ENCODE measurements at places on chromosomes 6 and 20.

DNA sequence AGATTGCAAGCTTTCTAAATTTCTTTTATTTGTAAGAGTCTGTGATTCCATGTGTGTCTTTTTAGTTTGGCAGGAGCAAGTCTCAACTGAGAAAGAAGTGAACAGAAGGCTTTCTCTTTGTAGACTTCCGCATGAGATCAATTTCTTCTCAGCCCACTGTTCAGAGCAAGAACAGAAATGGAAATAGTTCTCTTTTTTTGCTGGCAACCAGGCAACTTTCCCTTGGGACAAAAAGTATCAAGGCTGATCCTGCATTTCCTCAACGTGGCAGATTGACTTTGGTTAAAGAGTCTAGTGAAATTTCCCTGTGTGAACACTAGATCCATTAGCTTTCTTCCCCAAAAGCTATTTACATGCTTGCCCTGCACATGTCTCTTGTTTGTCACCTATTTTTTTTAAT, 46.8 kb upstream of the JAG1 start:
- no peaks in the 10 kb centered on the region for H3K27me3 ChIP-seq
- H3K4me3 ChIP-seq: no peak overlapping the region
- no peaks in the 10 kb centered on the region for H3K36me3 ChIP-seq
- DNase-seq: no peak
- H3K27ac ChIP-seq: no peak overlapping the region

- H3K36me3 ChIP-seq: peaks cover 6% of the 10 kb centered on the region
- no peak overlapping the region for H3K27ac ChIP-seq
- no peaks in the 10 kb centered on the region for H3K27me3 ChIP-seq
- no peak for DNase-seq
- no peak overlapping the region for H3K4me3 ChIP-seq
These were observed 37.6 kb downstream of the STK35 start for GRCh38 chr20:2139250-2139649.

GRCh38 chr6:34338811-34339210, 53.7 kb downstream of the NUDT3 start:
- H3K4me1 ChIP-seq: no peaks in the 10 kb centered on the region
- DNase-seq: no peak
- no peak overlapping the region for H3K4me3 ChIP-seq
- H3K27me3 ChIP-seq: no peaks in the 10 kb centered on the region

DNA sequence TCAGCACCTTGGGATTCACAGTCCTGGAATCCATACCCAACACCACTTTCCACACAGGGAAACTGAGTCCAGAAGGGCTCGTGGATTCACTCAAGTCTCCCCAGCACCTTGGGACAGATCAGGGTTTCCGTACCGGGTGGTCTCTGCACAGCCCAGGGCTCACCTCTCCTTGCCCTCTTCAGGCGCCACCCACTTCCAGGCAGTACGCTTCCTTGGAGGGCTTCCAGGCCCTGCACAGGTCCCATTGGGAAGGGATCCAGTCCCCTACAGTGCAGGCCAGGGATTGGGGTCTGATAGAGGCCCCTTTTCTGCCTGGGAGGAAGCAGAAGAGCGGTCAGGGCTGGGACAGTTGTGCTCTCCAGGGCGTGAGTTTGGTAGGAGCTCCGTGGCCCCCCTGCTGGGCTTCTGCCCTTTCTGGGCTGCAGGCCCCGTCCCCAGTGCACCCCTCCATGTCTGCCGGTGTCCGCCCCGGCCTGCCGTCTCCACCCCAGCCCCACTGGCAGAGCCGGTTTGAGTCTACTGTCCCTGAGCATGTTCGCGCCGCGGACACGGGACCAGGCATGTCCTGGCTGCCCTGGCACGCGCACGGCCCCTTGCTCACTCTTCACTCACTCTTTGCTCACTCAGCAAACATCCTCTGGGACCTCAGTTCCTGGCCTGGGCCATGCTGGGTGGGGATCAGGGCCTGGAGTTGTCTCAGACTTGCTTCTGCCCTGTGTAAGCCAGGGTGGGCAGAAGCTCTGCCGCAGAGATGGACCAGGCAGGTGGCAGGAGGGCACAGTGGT, 12.6 kb downstream of the SRC start:
- no peaks in the 10 kb centered on the region for H3K4me1 ChIP-seq
- H3K27ac ChIP-seq: no peak overlapping the region
- no peak overlapping the region for H3K4me3 ChIP-seq
- H3K36me3 ChIP-seq: no peaks in the 10 kb centered on the region

DNA sequence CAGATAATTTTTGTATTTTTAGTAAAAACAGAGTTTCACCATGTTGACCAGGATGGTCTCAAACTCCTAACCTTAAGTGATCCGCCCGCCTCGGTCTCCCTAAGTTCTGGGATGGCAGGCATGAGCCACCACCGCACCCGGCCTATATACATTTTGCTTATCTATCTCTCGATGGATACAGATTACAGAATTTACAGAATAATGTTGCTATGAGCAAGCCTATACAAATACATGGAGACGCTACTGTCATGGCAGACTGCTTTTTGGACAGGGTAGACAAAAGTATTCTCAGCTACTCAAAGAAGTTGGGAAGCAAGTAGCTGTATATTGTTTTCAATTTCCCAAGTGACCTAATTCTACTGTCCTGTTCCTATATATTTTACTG, 1.6 kb downstream of the HSPA1L start:
- DNase-seq: no peak
- H3K4me1 ChIP-seq: peaks cover 17% of the 10 kb centered on the region
- H3K4me3 ChIP-seq: peak overlapping the region; percentile 25
- H3K36me3 ChIP-seq: peaks cover 12% of the 10 kb centered on the region
- peak overlapping the region; percentile 49 for H3K27ac ChIP-seq

GRCh38 chr6:105892577-105893262, 193.4 kb upstream of the PRDM1 start:
- H3K27ac ChIP-seq: no peak overlapping the region
- DNase-seq: no peak
- H3K36me3 ChIP-seq: no peaks in the 10 kb centered on the region
- no peak overlapping the region for H3K4me3 ChIP-seq

- peak overlapping the region; percentile 10 for H3K4me3 ChIP-seq
- DNase-seq: no peak
- no peaks in the 10 kb centered on the region for H3K36me3 ChIP-seq
- no peaks in the 10 kb centered on the region for H3K27me3 ChIP-seq
- no peaks in the 10 kb centered on the region for H3K4me1 ChIP-seq
These were observed 28.7 kb upstream of the SIRPG start for GRCh38 chr20:1686151-1686748.

- no peak overlapping the region for H3K27ac ChIP-seq
- no peak for DNase-seq
- H3K4me3 ChIP-seq: no peak overlapping the region
- no peaks in the 10 kb centered on the region for H3K4me1 ChIP-seq
- no peaks in the 10 kb centered on the region for H3K27me3 ChIP-seq
- no peaks in the 10 kb centered on the region for H3K36me3 ChIP-seq
These were observed 78.5 kb upstream of the ZFP64 start for GRCh38 chr20:52270001-52270606.

GRCh38 chr20:1931830-1932229, 36.6 kb downstream of the SIRPA start:
- peaks cover 4% of the 10 kb centered on the region for H3K27me3 ChIP-seq
- H3K4me1 ChIP-seq: no peaks in the 10 kb centered on the region
- no peak for DNase-seq
- no peaks in the 10 kb centered on the region for H3K36me3 ChIP-seq
- H3K27ac ChIP-seq: no peak overlapping the region
- no peak overlapping the region for H3K4me3 ChIP-seq

- DNase-seq: peak; percentile 4
- no peaks in the 10 kb centered on the region for H3K27me3 ChIP-seq
- H3K27ac ChIP-seq: peak overlapping the region; percentile 85
- H3K36me3 ChIP-seq: no peaks in the 10 kb centered on the region
- no peaks in the 10 kb centered on the region for H3K4me1 ChIP-seq
- peak overlapping the region; percentile 87 for H3K4me3 ChIP-seq
These were observed 711 bp upstream of the SIRT5 start for GRCh38 chr6:13573669-13574110.

DNA sequence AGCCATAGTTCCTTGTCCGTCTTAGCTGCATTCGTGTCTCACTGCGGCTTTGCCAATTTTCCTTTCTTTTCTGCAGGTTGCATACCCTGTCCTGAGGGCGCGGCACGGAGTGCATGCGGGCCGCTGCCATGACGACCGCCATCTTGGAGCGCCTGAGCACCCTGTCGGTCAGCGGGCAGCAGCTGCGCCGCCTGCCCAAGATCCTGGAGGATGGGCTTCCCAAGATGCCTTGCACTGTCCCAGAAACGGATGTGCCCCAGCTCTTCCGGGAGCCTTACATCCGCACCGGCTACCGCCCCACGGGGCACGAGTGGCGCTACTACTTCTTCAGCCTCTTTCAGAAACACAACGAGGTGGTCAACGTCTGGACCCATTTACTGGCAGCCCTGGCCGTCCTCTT, 17.1 kb upstream of the EFHC1 start:
- no peaks in the 10 kb centered on the region for H3K27me3 ChIP-seq
- H3K4me3 ChIP-seq: no peak overlapping the region
- DNase-seq: no peak
- peaks cover 21% of the 10 kb centered on the region for H3K36me3 ChIP-seq
- H3K4me1 ChIP-seq: peaks cover 24% of the 10 kb centered on the region

- H3K4me1 ChIP-seq: no peaks in the 10 kb centered on the region
- no peaks in the 10 kb centered on the region for H3K36me3 ChIP-seq
- no peak overlapping the region for H3K27ac ChIP-seq
- DNase-seq: no peak
- no peaks in the 10 kb centered on the region for H3K27me3 ChIP-seq
These were observed 367.8 kb downstream of the ZFAND3 start for GRCh38 chr6:38187325-38187724.

DNA sequence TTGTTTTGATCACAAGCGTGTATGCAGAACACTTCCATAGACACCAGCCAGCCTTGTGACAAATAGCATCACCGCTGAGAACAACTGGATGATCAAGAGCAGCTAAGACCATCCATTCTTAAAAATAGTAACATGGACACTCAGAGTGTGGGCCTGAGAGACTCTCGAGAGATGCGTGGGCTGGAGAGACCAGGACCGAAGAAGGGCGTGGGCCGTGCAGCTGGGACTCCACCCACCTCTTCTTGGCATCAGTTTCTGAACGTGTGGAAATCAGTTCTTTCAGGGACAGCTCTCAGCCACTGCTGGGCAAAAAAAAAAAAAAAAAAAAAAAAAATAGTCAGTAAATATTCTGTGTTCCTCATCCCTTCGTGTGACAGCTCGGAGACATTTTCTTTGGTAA, 314.5 kb upstream of the CDH4 start:
- DNase-seq: no peak
- no peaks in the 10 kb centered on the region for H3K4me1 ChIP-seq
- H3K27ac ChIP-seq: no peak overlapping the region
- H3K27me3 ChIP-seq: no peaks in the 10 kb centered on the region
- no peaks in the 10 kb centered on the region for H3K36me3 ChIP-seq
- H3K4me3 ChIP-seq: no peak overlapping the region

DNA sequence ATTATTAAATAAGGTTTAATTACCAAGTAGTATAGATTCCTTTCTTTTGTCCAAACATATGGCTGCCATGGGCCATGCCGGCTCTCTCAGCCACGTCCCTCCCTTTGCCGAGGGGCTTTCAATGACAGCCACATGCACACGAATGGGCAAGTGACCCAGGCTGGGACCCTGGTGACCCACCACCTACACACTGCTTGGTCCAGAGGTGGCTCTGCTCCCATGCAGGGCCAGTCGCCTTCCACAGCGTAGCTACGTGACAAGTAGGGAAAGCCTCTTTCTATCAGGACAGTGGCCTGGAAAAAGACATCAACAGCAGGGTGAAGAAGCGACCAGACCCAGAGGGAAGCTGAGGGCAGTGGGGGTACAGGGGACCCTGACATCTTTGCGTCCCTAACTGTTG, 152.8 kb upstream of the CST7 start:
- H3K27me3 ChIP-seq: no peaks in the 10 kb centered on the region
- H3K4me3 ChIP-seq: no peak overlapping the region
- DNase-seq: no peak
- no peaks in the 10 kb centered on the region for H3K4me1 ChIP-seq

- no peaks in the 10 kb centered on the region for H3K4me1 ChIP-seq
- no peak overlapping the region for H3K27ac ChIP-seq
- no peak overlapping the region for H3K4me3 ChIP-seq
- no peaks in the 10 kb centered on the region for H3K36me3 ChIP-seq
These were observed 249.6 kb downstream of the SOD2 start for GRCh38 chr6:159443417-159443920.

GRCh38 chr6:165566088-165566828, 96.8 kb downstream of the PDE10A start:
- DNase-seq: no peak
- H3K4me1 ChIP-seq: no peaks in the 10 kb centered on the region
- H3K27me3 ChIP-seq: no peaks in the 10 kb centered on the region
- no peaks in the 10 kb centered on the region for H3K36me3 ChIP-seq

- no peak overlapping the region for H3K27ac ChIP-seq
- peaks cover 6% of the 10 kb centered on the region for H3K4me1 ChIP-seq
- H3K4me3 ChIP-seq: no peak overlapping the region
- DNase-seq: no peak
- H3K36me3 ChIP-seq: no peaks in the 10 kb centered on the region
These were observed 13.3 kb downstream of the DNMT3B start for GRCh38 chr20:32775336-32775991.

DNA sequence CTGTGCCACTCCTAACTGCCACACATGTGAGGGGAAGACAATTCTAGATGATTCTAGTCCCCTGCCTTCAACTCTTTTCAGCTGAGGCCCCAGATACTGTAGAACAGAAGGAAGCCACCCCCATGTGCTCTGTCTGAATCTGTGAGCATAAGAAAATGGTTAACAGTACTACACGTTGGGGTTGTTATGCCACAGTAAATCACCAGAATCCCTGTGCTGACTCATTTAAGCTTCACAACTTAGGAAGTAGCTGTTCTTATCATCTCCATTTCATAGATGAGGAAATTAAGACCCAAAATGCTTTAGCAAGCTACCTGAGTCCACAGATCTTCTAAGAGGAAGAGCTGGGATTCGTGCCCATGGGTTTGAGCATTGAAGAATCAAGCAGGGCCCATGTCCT, 27.4 kb upstream of the SCRT2 start:
- H3K4me1 ChIP-seq: no peaks in the 10 kb centered on the region
- H3K4me3 ChIP-seq: no peak overlapping the region
- H3K36me3 ChIP-seq: no peaks in the 10 kb centered on the region
- H3K27me3 ChIP-seq: no peaks in the 10 kb centered on the region
